ENCODE measurements at places on chromosomes 2 and 18. TPM values are rescaled to one million over a fixed set of nuclear protein-coding genes. Genes with fewer than 3 reads are reported as not detected.

DNA sequence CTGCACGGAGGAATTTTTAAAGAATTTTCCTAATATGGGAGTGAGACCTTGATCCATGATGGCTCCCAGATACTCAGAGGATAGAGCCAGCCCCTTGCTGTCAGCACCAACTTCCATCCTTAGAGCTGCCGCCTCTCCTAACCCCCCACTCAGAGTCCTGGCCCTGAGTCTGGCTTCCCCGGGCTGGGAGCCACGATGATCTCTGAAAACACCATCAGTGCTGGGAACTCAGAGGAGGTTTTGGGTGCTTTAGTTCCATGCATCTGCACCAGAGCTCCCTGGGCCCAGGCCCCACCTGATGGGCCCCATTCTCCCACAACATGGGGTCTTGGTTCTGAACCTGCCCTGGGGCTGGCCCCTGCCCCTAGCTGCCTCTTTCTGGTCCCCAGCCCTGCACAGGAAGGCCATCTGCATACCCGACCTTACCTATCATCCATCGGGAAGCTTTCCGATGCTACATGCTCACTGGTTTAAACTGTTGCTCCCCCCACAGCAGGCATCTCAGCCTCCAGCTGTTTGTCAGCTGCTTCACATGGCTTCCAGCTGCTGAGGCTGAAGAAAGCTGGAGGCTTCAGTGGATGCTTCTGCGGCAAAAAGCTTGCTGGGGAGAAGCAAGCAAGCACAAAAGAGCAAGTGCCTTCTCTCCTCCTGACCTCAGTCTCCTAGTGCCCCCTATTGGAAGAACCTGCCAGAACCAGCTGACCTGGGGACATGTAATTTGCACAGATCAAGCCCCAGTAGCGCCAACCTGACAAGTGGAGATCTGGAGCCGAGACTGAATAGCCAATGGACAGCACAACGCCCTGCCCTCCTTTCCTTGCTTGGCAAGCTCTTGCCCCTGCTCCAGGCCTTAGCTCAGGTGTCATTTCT is 24.2 kb upstream of the RHOB start:
- peaks cover 51% of the 10 kb centered on the region for H3K4me1 ChIP-seq
- DNase-seq: no peak
- H3K27ac ChIP-seq: peak overlapping the region; percentile 78
- H3K4me3 ChIP-seq: no peak overlapping the region

DNA sequence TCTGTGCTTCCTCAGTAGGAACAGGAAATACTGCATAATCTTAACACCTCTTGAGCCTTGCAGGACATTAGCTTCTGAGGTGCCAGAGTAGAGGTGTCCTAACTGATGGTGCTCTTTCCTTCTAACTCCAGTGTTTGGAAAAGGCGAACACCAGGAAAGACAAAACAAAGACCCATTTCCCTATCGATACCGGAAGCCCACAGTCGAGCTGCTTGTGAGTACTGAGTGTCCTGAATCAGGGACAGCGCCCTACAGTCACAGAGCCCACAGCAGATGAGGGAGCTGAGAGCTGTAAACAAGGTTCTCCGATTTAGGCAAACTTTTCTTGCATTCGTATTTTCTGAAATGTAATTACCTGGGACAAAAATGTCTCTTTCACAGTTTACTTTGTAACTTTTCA is 50.7 kb downstream of the SLC14A2 start:
- no peaks in the 10 kb centered on the region for H3K27me3 ChIP-seq
- H3K36me3 ChIP-seq: no peaks in the 10 kb centered on the region

DNA sequence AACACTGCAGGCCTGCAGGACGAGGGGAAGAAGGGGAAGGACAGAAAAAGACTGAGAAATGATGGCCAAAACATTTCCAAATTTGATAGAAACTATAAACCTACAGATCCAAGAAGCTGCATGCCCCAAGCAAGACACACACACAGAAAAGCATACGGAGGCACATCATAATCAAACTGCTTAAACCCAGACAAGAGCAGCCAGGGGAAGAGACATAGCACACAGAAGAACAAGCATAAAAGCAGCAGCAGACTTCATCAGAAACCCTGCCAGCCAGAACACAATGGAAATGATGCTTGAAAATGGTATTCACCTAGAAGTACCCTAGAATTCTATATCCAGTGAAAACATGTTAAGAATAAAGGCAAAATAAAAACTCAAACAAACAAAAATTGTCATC is 57.2 kb upstream of the RNU4ATAC start:
- H3K27ac ChIP-seq: no peak overlapping the region
- no peaks in the 10 kb centered on the region for H3K4me1 ChIP-seq
- H3K27me3 ChIP-seq: no peaks in the 10 kb centered on the region
- DNase-seq: no peak
- peaks cover 9% of the 10 kb centered on the region for H3K36me3 ChIP-seq

DNA sequence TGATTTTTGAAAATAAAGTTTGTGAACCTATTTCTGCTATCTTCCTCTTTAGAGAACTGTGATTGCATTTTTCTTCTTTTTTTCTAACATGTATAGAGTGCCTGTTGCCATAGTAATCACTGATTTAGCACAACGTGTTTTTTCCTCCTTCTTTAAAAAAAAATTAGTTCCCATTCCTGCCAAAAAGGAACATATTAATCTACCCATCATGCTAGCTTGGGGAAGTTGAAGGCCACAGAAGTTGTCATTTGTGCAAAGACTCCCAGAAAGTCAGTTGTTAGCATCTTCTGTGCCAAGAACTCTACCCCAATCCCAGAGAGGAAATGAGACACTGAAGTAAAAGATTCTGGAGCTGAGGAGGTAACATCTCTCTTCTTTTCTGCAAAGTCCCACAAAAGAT is 57.3 kb downstream of the SLC8A1 start:
- H3K27me3 ChIP-seq: no peaks in the 10 kb centered on the region
- H3K4me1 ChIP-seq: peaks cover 5% of the 10 kb centered on the region
- H3K36me3 ChIP-seq: no peaks in the 10 kb centered on the region
- DNase-seq: no peak
- no peak overlapping the region for H3K27ac ChIP-seq
- no peak overlapping the region for H3K4me3 ChIP-seq

DNA sequence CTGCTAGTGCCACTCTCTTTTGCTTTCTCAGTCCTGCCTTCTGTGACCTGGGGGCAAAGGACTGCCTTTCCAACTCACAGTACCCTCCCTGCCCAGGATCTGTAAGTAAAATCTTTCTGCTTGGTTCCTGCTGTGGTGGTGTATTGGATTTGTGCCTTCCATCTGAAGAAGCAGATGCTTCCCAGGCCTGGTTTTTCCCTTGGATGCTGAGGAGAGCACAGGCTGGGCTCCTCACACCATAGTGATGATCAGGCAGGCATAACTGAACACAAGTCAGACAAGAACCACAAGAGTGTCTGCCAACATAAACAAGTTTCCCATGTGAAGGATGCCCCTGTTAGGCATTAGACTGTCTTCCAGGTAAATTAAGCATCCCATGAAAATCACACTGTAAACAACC is 121.3 kb upstream of the NRXN1 start:
- H3K36me3 ChIP-seq: no peaks in the 10 kb centered on the region
- no peak overlapping the region for H3K27ac ChIP-seq

GRCh38 chr2:85104228-85104627 is 29.0 kb upstream of the TCF7L1 start:
- no peak for DNase-seq
- no peak overlapping the region for H3K27ac ChIP-seq
- H3K4me1 ChIP-seq: no peaks in the 10 kb centered on the region
- no peak overlapping the region for H3K4me3 ChIP-seq
- H3K27me3 ChIP-seq: no peaks in the 10 kb centered on the region

DNA sequence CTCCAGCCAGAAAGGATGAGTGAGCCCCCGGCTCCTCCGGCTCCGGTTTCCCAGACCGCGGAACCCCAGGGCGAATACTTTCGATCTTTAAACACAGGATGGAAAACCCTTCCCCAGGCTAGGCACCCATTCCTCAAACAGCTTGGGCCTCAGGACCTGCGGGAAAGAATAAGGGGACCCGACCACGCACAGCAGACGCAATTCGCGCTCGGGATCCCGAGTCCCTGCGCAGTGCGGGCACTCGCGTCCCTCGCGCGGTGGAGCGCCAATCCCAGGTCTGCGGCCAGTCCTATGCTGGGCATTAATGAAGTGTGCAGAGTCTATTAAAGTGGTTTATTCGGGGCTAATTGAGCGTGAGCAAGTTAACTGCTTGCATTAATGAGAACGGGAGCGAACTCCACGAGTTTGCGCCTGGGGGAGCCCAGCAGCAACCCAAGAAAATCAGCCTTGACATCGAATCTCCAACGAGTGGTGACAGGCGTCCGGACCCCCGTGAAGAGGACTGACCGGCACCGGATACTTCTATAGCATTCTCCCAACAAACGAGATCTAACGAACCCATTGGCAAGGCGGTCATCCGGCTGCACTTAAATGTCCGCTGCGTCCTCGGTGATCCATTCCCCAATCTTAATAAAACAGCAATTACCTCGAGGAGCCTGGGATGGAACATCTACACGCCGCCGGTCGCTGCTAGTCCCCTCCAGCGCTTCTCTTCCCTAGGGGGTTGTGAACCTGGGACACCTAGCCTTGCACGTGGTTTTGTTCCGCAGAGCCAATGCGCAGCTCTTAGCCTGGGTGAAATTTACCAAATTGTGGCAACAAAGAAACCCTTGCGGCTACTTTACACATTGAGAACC is 1.6 kb downstream of the OSR1 start:
- H3K4me3 ChIP-seq: no peak overlapping the region
- DNase-seq: no peak
- no peaks in the 10 kb centered on the region for H3K36me3 ChIP-seq
- peak overlapping the region; percentile 77 for H3K27ac ChIP-seq
- peaks cover 29% of the 10 kb centered on the region for H3K4me1 ChIP-seq

GRCh38 chr2:443741-444140 is 155.8 kb upstream of the ALKAL2 start:
- DNase-seq: no peak
- H3K4me1 ChIP-seq: no peaks in the 10 kb centered on the region
- no peaks in the 10 kb centered on the region for H3K36me3 ChIP-seq
- H3K27ac ChIP-seq: no peak overlapping the region
- no peaks in the 10 kb centered on the region for H3K27me3 ChIP-seq
- H3K4me3 ChIP-seq: no peak overlapping the region

DNA sequence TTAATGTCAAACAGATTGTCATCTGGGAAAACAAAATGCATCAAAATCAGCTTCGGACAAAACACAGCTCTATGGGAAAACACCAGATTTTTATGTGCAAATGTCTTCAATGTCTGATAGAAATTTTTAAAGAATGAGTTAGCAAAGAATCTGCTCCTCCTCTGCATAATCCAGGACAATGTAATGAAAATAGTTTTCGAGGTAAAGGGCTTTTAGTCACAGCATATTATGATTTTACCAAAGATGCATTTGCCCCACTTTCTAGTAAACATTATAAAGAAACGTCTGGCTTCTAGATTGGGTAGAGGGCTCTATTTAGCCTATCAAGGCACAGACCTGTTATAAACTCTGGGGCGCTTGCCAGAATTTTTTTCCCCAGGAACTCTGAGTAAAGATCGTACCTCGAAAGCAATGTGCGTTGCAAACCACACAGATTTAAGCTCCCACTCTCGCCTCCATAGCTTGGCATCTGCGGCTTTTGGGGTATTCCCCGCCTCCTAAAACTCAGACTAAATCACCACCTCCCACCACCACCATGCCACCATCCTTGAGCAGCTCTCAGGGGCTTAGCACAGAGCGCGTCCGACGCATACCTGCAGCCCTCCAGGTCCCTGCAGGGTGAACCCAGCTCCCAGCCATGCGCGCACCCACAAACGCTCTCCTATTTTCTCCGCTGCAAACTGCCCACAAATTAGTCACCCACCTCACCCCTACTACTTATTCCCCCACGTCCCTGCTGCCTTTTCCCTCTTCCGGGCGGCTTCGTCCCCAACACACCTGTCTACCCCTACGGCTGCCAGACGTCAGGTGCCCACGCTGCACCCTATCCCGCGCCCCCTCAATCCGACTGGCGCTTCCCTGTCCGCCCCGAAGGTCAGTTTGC is 829 bp downstream of the ACVR1C start:
- H3K27me3 ChIP-seq: no peaks in the 10 kb centered on the region
- no peaks in the 10 kb centered on the region for H3K36me3 ChIP-seq
- peak overlapping the region; percentile 33 for H3K4me3 ChIP-seq
- no peak overlapping the region for H3K27ac ChIP-seq
- peaks cover 4% of the 10 kb centered on the region for H3K4me1 ChIP-seq

GRCh38 chr2:383888-384287 is 96.0 kb upstream of the ALKAL2 start:
- no peak overlapping the region for H3K27ac ChIP-seq
- H3K27me3 ChIP-seq: no peaks in the 10 kb centered on the region
- no peak overlapping the region for H3K4me3 ChIP-seq
- no peaks in the 10 kb centered on the region for H3K36me3 ChIP-seq
- H3K4me1 ChIP-seq: no peaks in the 10 kb centered on the region

- no peak overlapping the region for H3K27ac ChIP-seq
- no peak overlapping the region for H3K4me3 ChIP-seq
- no peak for DNase-seq
- no peaks in the 10 kb centered on the region for H3K4me1 ChIP-seq
- H3K27me3 ChIP-seq: no peaks in the 10 kb centered on the region
These were observed 182.9 kb upstream of the TANK start for GRCh38 chr2:160977376-160977775.

- no peak for DNase-seq
- no peaks in the 10 kb centered on the region for H3K36me3 ChIP-seq
- peaks cover 20% of the 10 kb centered on the region for H3K4me1 ChIP-seq
- H3K4me3 ChIP-seq: no peak overlapping the region
- H3K27ac ChIP-seq: no peak overlapping the region
These were observed 231.1 kb downstream of the DYSF start for GRCh38 chr2:71684226-71685072.

- no peaks in the 10 kb centered on the region for H3K4me1 ChIP-seq
- no peak overlapping the region for H3K4me3 ChIP-seq
- DNase-seq: no peak
- H3K36me3 ChIP-seq: no peaks in the 10 kb centered on the region
These were observed 26.9 kb upstream of the INSIG2 start for GRCh38 chr2:118061135-118061955.

GRCh38 chr2:120410487-120410886 is 64.6 kb downstream of the INHBB start:
- no peak overlapping the region for H3K27ac ChIP-seq
- no peak for DNase-seq
- no peaks in the 10 kb centered on the region for H3K27me3 ChIP-seq
- no peaks in the 10 kb centered on the region for H3K36me3 ChIP-seq
- H3K4me1 ChIP-seq: peaks cover 11% of the 10 kb centered on the region
- no peak overlapping the region for H3K4me3 ChIP-seq

The HOXD8 gene
- total RNA-seq: 24.9 TPM

The CDH20 gene
- total RNA-seq: 0.39 TPM

The POTEI gene
- total RNA-seq: not detected

The PJVK gene
- 7.3 TPM for total RNA-seq

The CHRNG gene
- total RNA-seq: not detected

Measured in thyroid gland (tissue), 4 donors.